T-cell (primary cell): ENCODE measurements at places on chromosomes 3 and 15.

DNA sequence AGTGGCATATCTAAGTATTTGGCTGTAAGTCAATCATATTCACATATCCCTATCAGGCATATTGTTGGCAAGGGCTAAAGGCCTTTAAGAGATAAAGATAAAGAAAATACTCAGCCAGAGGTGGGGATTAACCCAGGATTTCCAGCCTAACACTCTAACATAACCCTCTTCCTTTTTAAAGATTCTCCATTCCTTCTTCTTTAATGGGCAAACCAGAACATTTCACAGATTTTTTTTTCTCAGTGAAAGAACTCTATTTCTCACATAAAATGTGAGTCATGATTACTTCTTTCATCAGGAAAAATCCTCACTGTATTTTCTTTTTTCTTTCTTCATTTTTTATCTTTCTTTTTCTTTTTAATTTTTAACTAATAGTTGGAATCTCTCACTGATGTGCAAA, 200.4 kb downstream of the NR1D2 start:
- DNase-seq, result no peak

DNA sequence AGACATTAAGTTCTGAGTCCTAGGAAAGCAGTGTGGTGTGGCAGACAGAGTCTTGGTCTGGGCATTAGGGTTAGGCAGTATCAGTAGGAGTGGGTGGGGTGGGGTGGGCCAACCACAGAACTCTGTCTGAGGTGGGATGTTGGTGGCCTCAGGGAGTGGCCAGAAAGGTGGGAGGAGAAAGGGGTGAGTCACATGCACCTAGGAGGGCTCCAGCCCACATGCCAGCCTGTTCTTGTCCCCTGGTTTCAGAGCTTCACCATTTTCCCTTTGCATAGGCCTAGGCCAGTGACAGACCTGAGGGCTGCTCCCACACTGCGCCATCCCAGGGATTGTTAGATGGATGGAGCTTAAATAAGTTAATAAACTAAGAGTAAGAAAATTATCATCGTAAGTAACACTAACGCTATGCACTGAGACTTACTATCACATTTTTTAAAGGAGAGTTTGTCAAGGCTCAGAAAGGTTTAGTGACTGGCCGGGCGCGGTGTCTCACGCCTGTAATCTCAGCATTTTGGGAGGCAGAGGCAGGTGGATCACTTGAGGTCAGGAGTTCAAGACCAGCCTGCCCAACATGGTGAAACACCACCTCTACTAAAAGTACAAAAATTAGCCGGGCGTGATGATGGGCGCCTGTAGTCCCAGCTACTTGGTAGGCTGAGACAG, 33.8 kb downstream of the DNASE1L3 start:
- DNase-seq, result no peak

- DNase-seq, result no peak
Observed at GRCh38 chr3:187812496-187812895, 67.2 kb upstream of the BCL6 start.

GRCh38 chr3:126378341-126378751, 16.4 kb upstream of the CFAP100 start:
- no peak for DNase-seq

- no peak for DNase-seq
Observed at GRCh38 chr15:83436513-83437158, 10.5 kb upstream of the SH3GL3 start.

GRCh38 chr3:54988838-54989630, 61.2 kb upstream of the LRTM1 start:
- DNase-seq, result no peak

GRCh38 chr3:133927540-133928066, 31.9 kb upstream of the RAB6B start:
- DNase-seq, result peak; percentile 80

- DNase-seq, result no peak
Observed at GRCh38 chr3:10245081-10245712, 3.1 kb upstream of the TATDN2 start.

- DNase-seq, result no peak
Observed at GRCh38 chr3:193716150-193716549, 123.1 kb downstream of the OPA1 start.

DNA sequence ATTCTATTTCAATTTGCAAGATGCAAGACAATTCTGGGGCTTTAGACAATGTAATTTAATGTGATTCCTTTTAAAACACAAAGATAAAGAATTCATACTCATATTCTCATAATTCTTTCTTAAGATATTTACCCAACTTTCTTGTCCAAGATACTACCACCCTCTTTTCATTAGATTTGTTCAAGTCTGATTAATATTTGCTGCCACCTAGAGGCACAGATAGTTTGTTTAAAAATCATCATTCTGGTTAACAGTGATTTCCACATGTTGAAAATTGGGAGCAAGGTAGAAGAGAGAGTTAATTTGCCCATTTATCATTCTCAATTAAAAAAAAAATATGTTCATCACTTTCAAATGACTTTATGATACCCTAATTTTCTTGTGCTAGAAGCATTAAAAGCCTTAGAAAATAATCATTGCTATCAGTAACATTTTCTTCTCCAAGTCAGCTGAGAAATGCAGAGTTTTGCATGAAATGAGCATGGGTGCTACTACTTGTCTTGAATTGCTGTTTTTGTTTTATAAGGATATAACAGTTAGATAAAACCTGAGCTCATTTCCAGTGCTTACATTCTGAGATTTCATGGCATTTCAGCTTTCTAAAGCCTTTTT, 11.6 kb downstream of the TAMM41 start:
- DNase-seq, result no peak

GRCh38 chr15:82047453-82048400, 1.9 kb upstream of the MEX3B start:
- no peak for DNase-seq

GRCh38 chr3:33315826-33316225, 38.6 kb downstream of the FBXL2 start:
- no peak for DNase-seq

- no peak for DNase-seq
Observed at GRCh38 chr15:90478846-90479481, 50.8 kb upstream of the CRTC3 start.

GRCh38 chr3:44476181-44476611, 1.3 kb downstream of the ZNF445 start:
- DNase-seq, result no peak

- no peak for DNase-seq
Observed at GRCh38 chr3:15050405-15051092, 14.6 kb downstream of the MRPS25 start.

DNA sequence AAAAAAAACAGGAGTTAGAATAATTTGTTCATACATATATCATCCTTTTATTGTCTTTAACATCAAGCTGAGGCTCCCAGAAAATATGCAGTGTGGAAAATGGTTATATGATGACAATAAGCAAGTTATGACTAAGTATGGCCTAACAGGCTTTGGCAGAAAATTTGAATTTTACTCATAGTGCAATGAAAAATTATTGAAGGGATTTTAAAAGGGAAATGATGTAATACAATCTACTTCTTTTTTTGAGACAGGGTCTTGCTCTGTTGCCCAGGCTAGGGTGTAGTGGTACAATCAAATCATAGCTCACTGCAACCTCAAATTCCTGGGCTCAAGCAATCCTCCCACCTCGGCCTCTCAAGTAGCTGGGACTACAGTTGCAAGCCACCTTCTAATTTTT, 78.7 kb downstream of the FAIM start:
- no peak for DNase-seq

GRCh38 chr15:67405208-67406191, 115.4 kb upstream of the C15orf61 start:
- DNase-seq, result no peak

DNA sequence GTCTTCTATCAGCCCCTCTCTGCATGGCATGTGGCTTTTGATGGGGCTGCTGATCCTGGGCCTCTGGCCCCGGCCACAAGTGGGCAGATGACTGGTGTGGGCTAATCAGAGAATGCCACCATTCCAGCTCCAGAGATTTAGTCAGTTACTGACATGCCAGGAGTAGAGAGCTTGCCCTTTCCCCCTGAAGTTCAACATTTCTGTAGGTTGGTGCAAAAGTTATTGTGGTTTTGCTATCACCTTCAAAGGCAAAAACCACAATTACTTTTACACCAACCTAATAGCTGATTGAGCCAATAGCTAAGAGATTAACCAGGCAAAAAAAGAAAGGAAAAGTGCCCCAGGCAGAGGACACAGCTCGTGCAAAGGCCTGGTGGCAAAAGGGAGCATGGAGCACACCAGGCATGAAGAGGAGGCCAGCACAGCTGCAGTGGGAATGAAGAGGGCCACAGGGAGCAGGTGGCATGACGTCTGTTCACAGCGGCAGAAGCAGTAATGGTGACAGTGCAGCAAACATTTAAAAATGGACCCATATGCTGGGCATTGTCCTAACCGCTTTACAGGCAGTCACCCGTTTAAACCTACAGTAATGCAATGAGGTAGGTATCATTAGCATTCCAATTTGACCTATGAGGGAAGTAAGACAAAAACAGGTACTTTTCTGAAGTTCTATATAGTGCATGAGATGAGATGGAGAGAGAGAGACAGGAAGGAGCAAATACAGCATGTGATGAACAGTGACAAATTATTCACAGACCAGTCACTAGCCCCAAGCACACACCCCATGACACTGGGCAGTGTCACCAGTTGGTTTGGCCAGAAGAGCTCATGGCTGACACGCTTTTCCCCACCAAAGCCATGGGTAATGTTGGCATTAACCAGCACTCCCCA, 373.0 kb upstream of the PROK2 start:
- DNase-seq, result no peak

GRCh38 chr15:36584511-36584910, 5.1 kb downstream of the CDIN1 start:
- no peak for DNase-seq

GRCh38 chr15:23003736-23004135, 23.6 kb upstream of the CYFIP1 start:
- no peak for DNase-seq

GRCh38 chr3:39376959-39377634, 6.1 kb upstream of the SLC25A38 start:
- no peak for DNase-seq

DNA sequence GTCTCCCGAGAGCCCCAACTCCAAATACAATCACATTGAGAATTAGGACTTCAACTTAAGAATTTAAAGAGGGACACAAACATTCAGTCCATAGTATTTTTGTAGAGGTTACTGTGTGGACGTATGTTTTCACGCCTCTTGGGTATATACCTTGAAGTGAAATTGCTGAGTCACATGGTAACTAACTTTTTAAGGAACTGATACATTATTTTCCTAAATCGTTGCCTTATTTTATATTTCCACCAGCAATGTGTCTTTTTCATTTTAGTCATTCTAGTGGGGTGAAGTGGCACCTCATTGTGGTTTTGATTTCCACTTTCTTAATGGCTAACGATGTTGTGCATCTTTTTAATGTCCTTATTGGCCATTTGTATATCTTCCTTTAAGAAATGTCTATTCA, 11.8 kb downstream of the PARP15 start:
- DNase-seq, result no peak

GRCh38 chr3:36729204-36730056, 34.9 kb downstream of the DCLK3 start:
- DNase-seq, result no peak

- no peak for DNase-seq
Observed at GRCh38 chr15:38626443-38627050, 61.9 kb upstream of the RASGRP1 start.

DNA sequence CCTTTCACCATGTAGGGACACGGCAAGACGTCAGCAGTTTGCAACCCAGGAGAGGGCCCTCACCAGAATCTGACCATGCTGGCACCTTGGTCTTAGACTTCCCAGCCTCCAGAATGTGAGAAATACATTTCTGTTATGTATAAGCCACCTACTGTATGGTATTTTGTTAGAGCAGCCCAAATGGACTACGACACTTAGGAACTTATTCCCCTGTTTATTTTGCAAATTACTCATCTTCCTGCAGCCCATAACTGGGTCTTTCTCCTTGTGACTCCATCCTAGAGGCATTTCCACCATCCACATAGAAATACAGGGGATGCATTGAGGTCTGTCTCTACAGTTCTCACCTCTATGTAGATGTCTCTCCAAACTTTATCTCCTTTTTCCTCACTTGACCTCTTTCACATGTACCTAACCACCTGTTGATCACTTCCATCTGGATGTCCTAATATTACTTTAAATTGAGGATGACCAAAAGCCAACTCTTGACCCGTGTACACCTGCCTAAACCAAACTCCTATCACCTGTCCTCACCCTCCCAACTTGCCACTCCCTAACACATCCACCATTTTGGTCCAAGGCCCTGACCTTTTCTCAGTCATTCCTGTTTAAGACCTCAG, 406.0 kb upstream of the WNT5A start:
- no peak for DNase-seq

GRCh38 chr3:7421065-7421464, 560.1 kb downstream of the GRM7 start:
- DNase-seq, result no peak

DNA sequence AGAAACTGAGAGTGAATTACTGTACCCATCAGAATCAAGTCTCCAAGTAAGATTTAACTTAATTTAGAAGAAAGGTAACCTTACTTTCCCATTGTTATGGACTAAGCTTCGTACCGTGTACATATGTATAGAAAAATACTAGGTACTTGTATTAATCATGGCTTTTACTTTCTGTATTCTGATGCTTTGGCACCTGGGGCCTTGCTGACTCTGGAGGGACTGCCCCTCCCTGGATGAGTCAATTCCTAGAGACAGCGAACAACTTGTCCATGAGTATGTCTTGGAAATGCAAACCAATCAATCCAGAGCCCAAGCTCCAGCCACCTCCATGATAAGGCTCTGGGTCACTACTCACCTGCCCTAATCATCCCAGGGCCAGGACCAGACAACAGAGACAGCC, 50.0 kb upstream of the DGKG start:
- no peak for DNase-seq

GRCh38 chr3:159252772-159253384, 451.0 kb downstream of the MFSD1 start:
- no peak for DNase-seq

GRCh38 chr15:81653259-81653658, 279.2 kb upstream of the TMC3 start:
- no peak for DNase-seq

GRCh38 chr3:187188931-187189330, 8.4 kb upstream of the RTP1 start:
- no peak for DNase-seq

GRCh38 chr3:161409069-161409468, 37.8 kb upstream of the SPTSSB start:
- DNase-seq, result peak; percentile 8

- no peak for DNase-seq
Observed at GRCh38 chr3:48576647-48577046, 13.1 kb upstream of the UCN2 start.

DNA sequence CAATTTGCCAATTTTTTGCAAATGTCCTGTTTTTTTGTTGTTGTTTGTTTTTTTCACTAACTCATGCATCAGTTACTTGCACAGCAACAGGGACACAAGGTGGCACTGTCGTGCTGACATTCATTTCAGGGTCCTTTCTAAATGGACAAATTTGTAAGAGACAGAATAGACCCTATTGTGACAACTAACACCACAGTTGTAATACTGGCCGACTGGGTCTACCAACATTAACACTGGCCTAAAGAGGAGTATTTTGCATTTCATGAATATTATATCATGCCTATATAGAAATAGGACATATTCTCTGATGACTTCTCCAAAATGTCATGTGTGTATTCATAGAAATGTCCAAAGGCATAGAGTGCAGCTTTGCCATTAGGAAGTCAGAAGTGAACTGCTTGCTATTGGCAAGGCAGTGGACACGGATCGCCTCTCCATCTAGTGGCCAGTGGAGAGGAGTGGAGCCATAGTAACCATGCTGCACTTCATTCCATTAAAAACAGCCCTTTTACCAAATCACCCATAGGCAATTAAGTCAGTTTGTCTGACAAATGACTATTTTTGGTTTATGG, 54.8 kb downstream of the ZBTB20 start:
- DNase-seq, result peak; percentile 57

GRCh38 chr15:72135719-72136118, 17.5 kb downstream of the SENP8 start:
- no peak for DNase-seq
